ENCODE measurements at places on chromosomes 4 and X.

DNA sequence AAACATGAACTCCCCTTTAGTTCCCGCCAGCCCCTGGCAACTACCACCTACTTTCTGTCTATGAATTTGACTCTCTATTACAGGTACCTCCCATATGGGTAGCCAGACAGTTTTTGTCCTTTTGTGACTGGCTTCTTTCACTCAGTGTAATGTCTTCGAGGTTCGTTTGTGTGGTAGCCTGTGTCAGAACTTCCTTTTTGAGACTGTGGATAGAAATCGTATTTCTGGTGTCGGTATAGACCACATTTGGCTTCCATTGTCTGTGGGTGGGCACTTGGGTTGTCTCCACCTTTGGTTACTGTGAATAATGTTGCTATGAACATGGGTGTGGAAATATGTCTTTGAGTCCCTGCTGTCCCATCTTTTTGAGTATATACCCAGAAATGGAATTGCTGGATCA, 5.4 kb upstream of the CLDN34 start:
- no peak for DNase-seq

DNA sequence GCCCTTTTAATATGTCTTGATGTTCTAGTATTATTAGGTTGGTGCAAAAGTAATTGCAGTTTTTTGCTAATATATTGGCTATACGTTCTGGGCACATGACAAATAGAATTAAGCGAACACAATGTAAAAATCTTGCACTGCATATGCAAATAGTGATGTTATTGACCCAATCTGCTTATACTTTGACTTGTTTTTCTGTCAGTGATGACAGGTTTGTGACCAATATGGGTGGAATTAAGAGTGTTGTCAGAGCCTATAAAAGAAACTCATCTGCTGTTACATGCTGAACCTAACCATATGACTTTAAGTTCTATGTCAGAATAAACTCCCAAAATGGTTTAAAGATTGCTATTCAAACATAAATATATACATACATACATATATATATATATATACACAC, 30.7 kb upstream of the HPGD start:
- no peak for DNase-seq

GRCh38 chrX:131621650-131622049, 77.8 kb downstream of the OR13H1 start:
- no peak for DNase-seq

- no peak for DNase-seq
Observed at GRCh38 chr4:3672465-3672831, 93.7 kb upstream of the ADRA2C start.

DNA sequence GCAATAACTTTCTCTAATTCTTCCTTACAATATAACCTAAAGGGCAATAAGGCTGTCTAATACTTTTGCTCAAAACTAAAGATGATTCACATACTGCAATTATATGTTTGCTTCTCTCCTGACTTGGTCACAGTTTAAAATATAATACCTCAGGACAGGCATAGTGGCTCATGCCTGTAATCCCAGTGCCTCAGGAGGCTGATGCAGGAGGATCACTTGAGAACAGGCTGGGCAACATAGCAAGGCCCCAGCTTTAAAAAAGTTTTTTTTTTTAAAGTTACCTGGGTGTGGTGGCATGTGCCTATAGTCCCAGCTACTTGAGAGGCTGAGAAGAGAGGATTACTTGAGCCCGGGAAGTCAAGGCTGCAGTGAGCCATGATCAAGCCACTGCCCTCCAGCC, 229.7 kb upstream of the GALNT7 start:
- DNase-seq, result no peak

GRCh38 chrX:30468471-30468870, 109.1 kb downstream of the TASL start:
- DNase-seq, result no peak

- DNase-seq, result no peak
Observed at GRCh38 chrX:17944833-17945497, 83.9 kb upstream of the RAI2 start.

DNA sequence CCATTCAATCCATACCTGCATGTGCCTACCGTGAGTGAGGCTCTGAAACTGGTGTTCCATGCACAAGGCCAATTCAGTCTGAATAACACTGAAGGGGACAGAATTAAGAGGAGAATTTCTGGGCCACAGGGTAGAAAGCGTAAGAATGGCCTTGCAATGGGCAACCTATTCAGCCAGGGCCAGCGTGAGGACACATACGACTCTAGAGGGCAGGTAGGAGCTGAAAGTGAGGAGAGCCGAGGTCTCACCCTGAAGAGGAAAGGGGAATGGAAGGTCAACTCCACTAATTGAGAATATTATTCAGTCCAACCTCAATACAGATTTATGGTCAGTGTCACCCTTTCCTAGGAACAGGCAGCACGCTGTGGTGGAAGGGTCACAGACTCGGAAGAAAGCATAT, 202.2 kb downstream of the TRIML1 start:
- DNase-seq, result no peak

GRCh38 chr4:173514641-173515217, 15.3 kb downstream of the HAND2 start:
- no peak for DNase-seq

DNA sequence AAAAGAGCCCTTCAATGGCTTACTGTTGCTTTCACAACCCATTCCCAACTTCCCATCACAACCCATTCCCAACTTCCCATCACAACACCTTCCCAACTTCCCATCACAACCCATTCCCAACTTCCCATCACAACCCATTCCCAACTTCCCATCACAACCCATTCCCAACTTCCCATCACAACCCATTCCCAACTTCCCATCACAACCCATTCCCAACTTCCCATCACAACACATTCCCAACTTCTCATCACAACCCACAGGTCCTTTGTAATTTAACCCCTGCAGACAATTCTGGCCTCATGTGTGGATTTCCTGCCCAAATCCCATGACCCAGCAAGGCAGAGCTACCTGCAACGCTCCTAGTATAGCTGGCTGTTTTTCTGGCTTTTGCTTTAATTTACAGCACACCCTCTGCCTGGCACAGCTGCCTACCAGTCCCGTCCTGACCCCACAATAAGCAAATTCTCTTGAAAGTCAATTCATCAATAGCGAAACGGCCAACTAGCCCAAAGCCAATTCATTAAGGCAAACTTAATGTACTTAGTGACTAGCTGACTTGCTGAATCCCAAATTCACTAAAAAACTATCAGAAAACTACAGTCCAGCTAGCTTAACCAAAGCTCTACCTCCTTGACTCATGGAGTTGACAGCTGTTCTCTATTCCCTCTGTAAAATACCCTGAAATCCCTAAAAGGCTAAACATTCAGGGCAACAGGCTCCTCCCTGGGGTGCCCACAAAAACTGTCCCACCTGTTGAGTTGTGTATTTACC, 75.6 kb downstream of the AFAP1 start:
- DNase-seq, result no peak

GRCh38 chr4:1568855-1569460, 115.2 kb downstream of the FAM53A start:
- DNase-seq, result no peak

DNA sequence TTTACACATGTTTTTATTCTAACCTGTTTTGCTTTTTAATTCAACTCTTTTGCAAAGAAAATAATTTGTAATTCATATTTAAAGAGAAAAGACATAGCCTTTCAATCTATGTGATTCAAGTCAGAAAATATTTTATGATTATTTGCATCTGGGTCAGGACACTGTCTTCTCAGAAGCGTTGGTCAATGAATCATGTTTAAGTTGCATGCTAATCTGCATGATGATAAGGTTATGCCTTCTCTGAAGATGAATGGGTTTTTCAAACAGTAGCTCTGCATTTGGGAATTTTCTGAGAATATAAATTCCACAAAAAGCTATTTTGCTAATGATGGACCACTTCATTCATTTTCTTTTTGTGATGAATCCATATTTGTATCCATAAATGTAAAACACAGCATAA, 282.5 kb downstream of the TMA16 start:
- DNase-seq, result no peak

DNA sequence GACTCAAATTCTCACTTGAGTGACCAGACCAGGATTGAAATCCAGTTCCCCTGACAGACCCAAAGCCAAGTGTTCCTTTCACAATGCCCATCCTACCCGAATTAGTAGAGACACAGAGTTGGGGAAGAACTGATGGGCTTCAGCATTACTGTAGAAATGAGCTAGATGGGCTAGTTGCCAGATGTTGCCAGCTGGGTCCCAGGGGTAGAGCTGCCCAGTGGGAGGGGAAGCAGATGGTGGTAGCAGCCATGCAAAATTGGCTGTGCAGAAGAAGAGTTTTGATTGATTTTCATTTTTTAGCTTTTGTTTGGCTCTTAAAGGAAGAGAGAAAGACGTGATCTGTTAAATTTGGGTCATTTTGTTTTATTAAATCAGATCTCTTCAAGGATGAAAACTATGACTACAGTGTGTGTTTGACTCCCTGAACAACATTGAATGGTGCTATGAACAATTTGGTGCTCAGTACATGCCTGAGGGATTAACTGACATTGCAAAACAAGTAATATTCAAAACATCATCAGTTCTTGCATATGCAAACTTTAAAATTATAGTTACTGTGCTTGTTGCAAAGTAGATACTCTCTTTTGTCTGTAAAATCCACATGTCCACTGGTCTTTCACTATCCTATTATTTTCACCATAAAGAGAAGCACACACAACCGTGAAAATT, 86.0 kb downstream of the PARM1 start:
- no peak for DNase-seq

DNA sequence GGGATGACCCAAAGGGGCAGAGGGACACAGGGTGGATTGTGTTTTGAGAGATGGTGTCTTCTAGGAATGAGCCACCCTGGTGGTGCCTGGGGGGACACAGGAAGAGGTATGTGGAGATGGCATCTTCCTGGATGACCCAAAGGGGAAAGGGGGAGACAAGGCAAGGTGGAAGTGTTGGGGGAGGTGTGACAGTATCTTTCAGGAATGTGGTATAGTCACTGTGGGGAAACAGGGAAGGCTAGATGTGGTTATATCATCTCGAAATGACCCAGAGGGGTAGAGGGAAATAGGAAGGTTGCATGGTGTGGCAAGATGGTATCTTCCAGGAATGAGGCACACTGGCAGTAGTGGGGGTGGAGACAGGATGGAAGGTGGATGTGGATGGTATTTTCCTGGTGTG, 62.9 kb downstream of the MAOA start:
- DNase-seq, result no peak

- DNase-seq, result no peak
Observed at GRCh38 chrX:40182095-40182494, 84.3 kb upstream of the BCOR start.

- DNase-seq, result no peak
Observed at GRCh38 chr4:65033899-65034298, 624.6 kb upstream of the TECRL start.

DNA sequence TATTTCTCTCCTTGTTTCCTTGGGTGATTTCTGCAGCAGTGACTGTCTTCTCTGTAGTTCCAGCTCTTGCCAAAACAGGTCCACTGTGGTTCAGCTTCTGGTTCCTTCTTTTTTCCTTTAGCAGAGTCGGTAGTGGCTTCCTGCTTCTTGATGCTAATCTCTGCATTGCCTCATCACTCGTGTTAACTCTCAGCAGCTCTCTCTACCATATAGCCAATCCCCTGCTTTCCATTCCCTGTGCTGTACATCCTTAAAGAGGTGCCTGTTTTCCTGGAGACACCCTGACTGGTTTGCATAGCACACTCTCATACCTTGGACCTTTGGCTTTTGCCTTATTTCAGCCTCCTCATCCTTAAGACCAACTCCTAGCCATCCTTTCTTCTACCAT, 191.2 kb upstream of the LNX1 start:
- no peak for DNase-seq

DNA sequence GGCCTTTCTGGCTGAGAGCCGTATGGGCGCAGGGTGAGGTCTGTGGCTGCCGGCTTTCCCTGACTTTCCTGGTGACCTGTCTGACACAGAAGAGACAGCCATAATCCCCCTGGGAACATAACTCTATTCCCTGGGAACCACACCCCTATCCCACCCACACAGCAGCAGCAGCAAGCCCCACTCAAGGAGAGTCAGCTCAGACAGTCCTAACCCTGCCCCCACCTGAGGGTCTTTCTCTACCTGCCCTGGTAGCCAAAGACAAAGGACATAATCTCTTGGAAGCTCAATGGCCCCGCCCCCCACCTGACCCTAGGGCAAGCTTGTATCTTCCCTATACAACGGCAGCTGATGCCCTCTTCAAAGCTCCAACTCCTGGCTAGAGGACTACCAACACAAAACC, 74.6 kb downstream of the PABPC4L start:
- DNase-seq, result no peak

DNA sequence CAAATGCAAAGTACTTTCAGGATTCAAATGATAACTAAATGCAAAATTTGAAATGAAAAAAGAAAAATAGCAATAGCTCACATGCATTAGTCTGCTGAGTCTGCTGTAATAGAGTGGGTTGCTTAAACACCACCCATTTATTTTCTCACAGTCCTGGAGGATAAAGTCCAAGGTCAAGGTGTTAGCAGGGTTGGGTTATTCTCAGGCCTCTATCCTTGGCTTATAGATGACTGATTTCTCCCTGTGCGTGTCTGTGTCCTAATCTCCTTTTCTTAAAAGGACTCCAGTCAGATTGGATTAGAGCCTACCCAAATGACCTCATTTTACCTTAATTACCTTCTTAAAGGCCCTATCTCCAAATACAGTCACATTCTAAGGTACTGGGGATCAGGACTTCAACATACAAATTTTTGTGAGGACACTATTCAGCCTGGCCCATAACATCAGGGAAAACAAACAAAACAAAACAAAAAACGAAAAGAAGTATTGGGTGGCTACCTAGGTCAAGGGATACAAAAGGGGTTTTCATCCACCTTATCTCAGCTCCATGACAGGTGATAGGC, 6.3 kb upstream of the TBL1X start:
- no peak for DNase-seq

GRCh38 chr4:106301393-106302061, 14.5 kb downstream of the TBCK start:
- DNase-seq, result no peak

DNA sequence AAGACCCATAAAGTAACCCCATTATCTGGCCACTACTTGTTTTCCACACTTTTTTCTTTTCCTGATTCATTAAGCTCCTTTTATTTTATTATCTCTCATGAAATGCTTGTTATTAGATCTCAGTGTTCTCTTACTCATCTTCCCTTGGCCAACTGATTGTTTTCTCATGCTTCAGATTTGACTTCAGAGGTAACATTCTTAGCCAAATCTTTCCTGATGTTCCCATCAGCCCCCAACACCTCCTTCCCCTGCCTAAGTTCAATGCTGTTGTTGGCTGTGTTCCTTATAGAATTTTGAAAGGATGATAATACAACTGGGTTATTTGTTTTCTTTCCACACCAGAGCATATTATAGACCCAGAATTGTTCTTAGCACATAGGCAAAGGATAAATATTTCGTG, 75.6 kb downstream of the BMPR1B start:
- no peak for DNase-seq

- no peak for DNase-seq
Observed at GRCh38 chr4:55865228-55865806, 11.9 kb downstream of the EXOC1 start.

DNA sequence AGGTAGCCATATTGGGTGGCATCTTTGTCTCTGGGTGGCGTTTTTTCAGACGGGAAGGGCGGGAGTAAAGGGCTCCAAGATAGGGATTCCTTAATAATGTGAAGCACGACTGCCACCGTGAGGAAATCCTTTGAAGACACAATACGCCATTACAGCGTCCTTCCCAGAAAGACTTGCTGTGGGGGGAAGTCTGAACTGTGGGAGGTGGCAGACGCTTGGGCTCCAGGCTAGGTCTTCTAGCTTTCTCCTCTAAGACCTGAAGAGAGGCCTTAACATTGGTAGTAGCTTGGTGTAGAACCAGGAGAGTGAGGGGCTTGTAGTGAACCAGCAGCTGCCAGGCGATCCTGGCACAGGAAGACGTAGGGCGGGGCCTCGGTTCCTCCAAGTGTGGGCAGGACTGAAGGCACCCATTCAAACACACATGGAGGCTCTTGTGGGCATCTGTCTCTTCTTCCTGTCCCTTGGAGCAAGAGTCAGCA, 197.3 kb downstream of the OR13H1 start:
- DNase-seq, result no peak

Data from stimulated activated CD4-positive, alpha-beta T cell treated with anti-CD3 and anti-CD28 coated beads, Interleukin-1b, Interleukin-23, amount 100 ng/mL, for 24 hours (primary cell).